Colonic mucosa (tissue), 4 donors: ENCODE measurements at places on chromosomes 12 and 14.
A peak's percentile ranks its signal among the peaks of the same experiment; 100 is the strongest.

GRCh38 chr12:52004042-52004648 is 2.6 kb upstream of the TAMALIN start:
- peak; percentile 74 for DNase-seq

- no peak for DNase-seq
These were observed 22.7 kb downstream of the AEBP2 start for GRCh38 chr12:19461999-19462398.

DNA sequence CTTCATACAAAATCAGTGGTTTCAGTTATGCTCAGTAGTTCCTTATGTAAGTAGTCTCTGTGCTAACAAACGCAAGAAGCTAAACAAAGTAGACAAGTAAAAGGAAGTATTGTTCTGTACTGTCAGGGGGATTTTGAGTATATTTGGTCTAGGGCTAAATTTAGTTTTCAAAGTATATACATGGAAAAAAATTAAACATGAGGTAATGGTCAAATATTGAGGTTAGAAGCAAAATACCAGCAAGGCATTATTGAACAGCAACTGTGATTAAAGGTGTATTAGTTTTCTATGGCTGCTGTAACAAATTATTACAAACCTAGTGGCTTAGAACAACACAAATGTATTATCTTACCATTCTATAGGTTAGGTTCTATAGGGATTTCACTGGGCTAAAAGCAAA is 18.8 kb downstream of the GNG2 start:
- no peak for DNase-seq

- no peak for DNase-seq
These were observed 489.8 kb upstream of the FLRT2 start for GRCh38 chr14:85040046-85040685.

GRCh38 chr14:104102282-104102914 is 16.9 kb downstream of the ASPG start:
- no peak for DNase-seq

- DNase-seq: peak; percentile 54
These were observed 114.1 kb downstream of the RFLNA start for GRCh38 chr12:124408822-124409517.

DNA sequence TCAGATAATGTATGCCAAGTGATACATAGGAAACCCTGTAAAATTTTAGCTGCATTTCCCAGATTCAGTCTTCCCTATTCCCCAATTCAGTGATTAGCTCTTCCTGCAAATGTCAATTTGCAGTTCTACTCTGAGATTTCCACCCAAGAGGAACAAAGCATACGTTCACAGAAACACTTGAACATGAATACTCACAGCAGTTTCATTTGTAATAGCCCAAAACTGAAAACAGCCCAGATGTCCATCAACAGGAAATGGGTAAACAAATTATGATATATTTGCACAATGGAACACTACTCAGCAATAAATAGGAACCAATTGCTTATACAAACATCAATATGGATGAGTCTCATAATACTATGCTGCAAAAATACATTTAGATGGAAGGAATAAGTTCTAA is 194.2 kb downstream of the GXYLT1 start:
- DNase-seq: no peak

GRCh38 chr14:23492618-23493272 is 23.2 kb downstream of the NGDN start:
- no peak for DNase-seq

GRCh38 chr14:95488376-95489213 is 27.9 kb downstream of the SYNE3 start:
- no peak for DNase-seq

GRCh38 chr14:104082807-104083206 is 2.7 kb upstream of the ASPG start:
- peak; percentile 86 for DNase-seq

DNA sequence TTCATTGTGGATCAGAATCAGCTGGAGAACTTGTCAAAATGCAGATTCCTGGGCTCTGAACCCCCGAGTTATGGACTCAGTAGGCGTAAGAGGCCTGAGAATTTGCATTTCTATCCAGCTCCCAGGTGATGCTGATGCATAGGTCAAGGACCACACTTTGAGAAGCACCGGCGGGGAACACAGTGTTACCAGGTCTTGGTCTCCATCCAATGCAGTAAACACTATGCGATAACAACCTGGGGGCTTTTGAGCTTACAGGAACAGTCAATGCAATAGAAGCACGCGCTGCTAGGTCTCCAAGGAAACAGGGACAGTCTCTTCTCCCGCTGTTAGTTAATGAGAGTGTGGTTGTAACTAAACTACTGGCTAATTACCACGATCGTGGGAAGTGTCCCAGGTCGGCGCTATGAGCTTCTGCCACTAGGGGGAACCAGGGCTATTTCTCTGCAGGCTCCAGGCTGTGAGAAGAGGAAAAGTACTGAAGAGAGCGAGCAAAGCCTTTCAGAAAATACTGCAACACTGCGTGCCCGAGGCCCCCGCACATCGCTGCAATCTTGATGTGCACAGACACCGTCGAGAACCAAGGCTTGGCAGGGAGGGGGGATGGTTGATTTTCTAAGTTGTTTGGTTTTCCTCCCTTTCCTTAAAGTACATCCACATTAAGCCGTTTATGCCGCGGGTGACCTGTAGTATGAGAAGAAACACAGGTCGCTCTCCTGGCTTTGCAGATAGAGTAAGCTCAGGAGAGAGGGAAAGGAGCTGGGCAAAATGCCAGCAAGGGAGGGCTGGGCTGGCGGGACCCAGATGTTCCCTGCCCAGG is 52.0 kb upstream of the KCNA1 start:
- DNase-seq: peak; percentile 80

DNA sequence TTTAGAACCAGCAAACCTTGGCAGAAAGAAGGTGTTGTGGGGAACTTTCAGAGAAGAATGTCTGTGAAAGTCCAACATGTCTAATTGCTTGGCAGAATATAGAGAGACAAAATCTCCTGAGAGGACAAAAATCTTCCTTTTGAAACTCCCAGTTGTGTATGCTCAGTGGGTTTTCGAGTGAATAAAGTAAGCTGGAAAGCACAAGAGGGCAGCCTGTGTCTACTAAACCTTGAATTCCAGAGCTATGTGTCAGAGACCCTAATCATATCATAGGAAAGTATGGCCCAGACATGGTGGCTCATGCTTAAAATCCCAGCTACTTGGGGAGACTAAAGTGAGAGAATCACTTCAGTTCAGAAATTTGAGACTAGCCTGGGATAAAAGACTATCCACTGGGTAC is 661.2 kb downstream of the SLC16A7 start:
- no peak for DNase-seq
